ENCODE measurements at places on chromosomes 5 and 9.

- DNase-seq: no peak
Observed at GRCh38 chr9:85001925-85002324, 332.4 kb downstream of the NTRK2 start.

GRCh38 chr5:81121836-81122630 lies 111.1 kb upstream of the CKMT2 start:
- no peak for DNase-seq

- DNase-seq: no peak
Observed at GRCh38 chr5:106094839-106095238, 1575.9 kb downstream of the EFNA5 start.

DNA sequence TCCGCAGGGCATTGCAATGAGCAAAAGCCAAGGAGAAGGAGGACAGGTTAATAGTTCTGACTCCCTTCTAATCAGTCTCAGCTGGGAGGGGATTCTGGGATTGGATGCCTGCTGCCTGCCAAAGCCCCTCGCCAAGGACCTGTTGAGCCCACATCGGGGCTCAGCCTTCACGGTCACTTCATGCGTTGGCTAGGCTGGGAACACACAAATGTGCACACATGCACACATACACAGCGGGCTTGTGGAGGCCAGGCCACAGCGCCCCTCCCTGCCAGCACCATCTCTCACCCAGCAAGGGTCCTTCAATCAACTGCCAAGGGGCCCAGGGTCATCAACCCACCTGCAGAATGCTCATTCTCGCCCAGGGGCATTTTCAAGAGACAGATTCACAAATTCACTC lies 113.9 kb downstream of the C5orf15 start:
- no peak for DNase-seq

DNA sequence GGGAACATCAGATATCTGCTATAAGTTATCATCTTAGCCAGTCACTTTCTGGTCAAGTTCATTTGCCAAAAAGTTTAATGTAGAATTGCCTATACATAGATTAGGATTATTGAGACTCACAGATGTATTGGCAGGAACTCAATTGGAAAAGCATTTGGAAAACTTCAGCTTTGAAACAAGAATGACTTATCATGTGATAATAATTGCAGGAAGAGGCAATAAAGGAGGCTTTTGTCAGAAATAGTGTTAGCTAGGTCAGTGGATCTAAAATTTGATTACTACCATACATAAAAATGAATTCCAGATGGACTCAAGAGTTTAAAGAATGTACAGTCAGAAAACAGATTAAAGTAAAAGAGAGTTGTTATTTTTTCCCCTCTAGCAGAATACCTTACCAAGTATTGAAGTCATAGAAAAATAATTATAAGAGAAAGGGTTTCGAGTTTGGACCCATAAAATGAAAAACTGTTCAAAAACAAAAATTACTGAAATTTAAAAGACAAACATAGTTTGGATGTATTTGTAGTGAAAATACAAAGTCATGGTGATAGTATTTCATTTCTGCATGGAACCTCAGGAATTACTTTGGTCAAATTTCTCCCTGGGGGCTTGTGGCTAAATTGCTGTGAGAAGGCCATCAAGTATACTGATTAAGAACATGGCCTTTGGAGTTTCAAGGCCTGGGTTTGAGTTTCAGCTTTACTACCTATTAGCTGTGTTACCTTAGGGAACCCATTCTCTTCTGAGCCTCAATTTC lies 159.9 kb downstream of the TMEM38B start:
- no peak for DNase-seq

DNA sequence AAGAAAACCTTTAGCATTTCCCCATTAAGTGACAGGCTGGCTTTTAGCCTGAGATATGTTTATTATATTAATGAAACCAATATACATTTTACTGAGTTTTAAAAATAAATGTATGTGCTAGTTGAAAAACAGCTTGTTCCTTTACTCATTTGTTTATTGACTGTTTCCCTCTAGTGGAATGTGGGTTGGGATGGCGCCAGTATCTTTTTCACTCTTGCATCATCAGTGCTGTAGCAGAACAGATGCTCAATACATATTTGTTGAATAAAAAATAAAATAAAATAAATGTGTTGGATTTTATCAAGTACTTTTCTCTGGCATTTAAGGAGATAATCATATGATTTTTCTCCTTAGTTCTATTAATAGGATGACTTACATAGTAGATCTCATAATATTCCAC lies 43.0 kb downstream of the FSTL4 start:
- no peak for DNase-seq

All from WERI-Rb-1 (cell line).